ENCODE measurements at places on chromosomes 16 and 17. TPM values are rescaled to one million over a fixed set of nuclear protein-coding genes. Genes with fewer than 3 reads are reported as not detected.

GRCh38 chr16:35746281-35746962, 2287.0 kb downstream of the TP53TG3F start:
- H3K36me3 ChIP-seq: no peaks in the 10 kb centered on the region
- no peak overlapping the region for H3K4me3 ChIP-seq
- peak; percentile 70 for DNase-seq
- H3K27me3 ChIP-seq: no peaks in the 10 kb centered on the region

KRTAP4-9 gene
- not detected for total RNA-seq

PRSS27 gene
- 0.70 TPM for total RNA-seq

GRCh38 chr16:88798772-88799455, 4.7 kb upstream of the CDT1 start:
- H3K36me3 ChIP-seq: no peaks in the 10 kb centered on the region
- no peak for DNase-seq
- H3K27ac ChIP-seq: no peak overlapping the region
- no peak overlapping the region for H3K4me3 ChIP-seq
- H3K27me3 ChIP-seq: peaks cover 4% of the 10 kb centered on the region
- H3K4me1 ChIP-seq: peaks cover 42% of the 10 kb centered on the region

CDC6 gene
- 24.1 TPM for total RNA-seq

- peaks cover 93% of the 10 kb centered on the region for H3K4me1 ChIP-seq
- no peaks in the 10 kb centered on the region for H3K27me3 ChIP-seq
- H3K27ac ChIP-seq: peak overlapping the region; percentile 81
- H3K36me3 ChIP-seq: no peaks in the 10 kb centered on the region
- H3K4me3 ChIP-seq: no peak overlapping the region
Observed at GRCh38 chr17:57898487-57899311, 48.9 kb upstream of the MRPS23 start.

DNA sequence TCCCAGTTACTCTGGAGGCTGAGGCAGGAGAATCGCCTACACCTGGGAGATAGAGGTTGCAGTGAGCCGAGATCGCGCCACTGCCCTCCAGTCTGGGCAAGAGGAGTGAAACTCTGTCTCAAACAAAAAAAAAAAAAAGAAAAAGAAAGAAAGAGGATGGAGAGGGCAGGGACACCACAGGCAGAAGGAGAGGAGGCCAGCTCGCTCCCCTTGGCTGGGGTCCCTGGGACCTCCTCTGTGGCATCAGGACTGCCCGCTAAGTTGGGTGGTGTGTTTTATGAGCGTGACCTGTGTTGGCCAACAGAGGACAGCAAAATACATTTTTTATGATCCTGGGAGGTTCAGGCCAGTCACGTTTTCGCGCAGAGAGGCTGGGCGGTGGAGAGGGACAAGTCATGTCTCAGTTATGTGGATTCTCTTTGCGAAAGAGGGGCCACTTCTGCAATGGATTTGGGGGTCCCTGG, 229.6 kb downstream of the MRTFB start:
- peaks cover 57% of the 10 kb centered on the region for H3K27me3 ChIP-seq
- no peaks in the 10 kb centered on the region for H3K36me3 ChIP-seq
- DNase-seq: peak; percentile 49
- H3K27ac ChIP-seq: no peak overlapping the region
- H3K4me1 ChIP-seq: peaks cover 9% of the 10 kb centered on the region

DNA sequence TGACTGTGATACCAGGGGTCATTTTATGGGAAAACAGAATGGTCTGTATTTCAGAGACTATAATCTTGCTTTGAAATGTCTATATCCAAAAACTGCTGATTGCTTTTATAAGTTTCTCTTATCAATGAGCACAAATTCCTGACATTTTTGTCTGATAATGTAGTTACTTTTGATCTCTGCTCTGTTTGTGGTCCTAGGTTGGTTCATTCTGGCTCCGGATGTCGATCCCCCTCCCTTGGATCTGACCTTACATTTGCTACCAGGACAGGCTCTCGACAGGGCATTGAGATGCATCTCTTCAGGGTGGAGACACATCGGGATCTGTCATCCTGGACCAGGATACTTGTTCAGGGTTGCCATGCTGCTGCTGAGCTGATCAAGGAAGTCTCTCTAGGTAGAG, 27.3 kb upstream of the VPS4A start:
- H3K27me3 ChIP-seq: no peaks in the 10 kb centered on the region
- no peak overlapping the region for H3K27ac ChIP-seq
- H3K4me1 ChIP-seq: no peaks in the 10 kb centered on the region
- H3K4me3 ChIP-seq: no peak overlapping the region
- no peak for DNase-seq
- peaks cover 27% of the 10 kb centered on the region for H3K36me3 ChIP-seq

KCTD19 gene
- total RNA-seq: 0.73 TPM

HSD17B1 gene
- 1.2 TPM for total RNA-seq

GINS2 gene
- total RNA-seq: 8.5 TPM

ITGAL gene
- 60.2 TPM for total RNA-seq

- H3K27me3 ChIP-seq: no peaks in the 10 kb centered on the region
- H3K27ac ChIP-seq: no peak within 1 kb of the TSS
- no peak for DNase-seq
- H3K4me1 ChIP-seq: no peaks in the 10 kb centered on the region
- H3K4me3 ChIP-seq: no peak within 1 kb of the TSS
- H3K36me3 ChIP-seq: no peaks in the 10 kb centered on the region
Observed at GRCh38 chr17:8397636-8398035, at the start of gene RNF222. Gene RNF222 (minus strand): TSS chr17:8397827. CDS start chr17:8393461, 4,366 bp downstream.

TMC8 gene
- total RNA-seq: 14.7 TPM

SLX1A gene
- 25.5 TPM for total RNA-seq

DNA sequence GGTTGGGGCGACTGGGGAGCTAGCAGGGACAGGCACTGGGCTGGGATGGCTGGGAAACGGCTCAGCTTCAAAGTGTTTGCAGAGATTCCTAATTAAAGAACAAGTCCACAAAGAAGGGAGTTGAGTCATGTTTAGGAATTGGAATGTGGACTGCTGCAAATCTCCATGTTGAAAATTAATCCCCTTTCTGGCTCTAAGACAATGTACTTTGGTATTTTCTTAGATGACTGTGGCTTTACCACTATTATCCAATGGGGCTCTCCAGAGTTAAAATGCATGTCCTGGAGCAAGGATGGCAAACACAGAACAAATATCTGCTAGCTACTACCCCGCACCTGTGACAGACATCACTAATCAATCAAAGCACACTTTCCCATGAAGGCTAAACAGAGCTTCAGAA, 22.2 kb upstream of the WSCD1 start:
- no peaks in the 10 kb centered on the region for H3K4me1 ChIP-seq
- H3K27me3 ChIP-seq: peaks cover 6% of the 10 kb centered on the region
- H3K4me3 ChIP-seq: no peak overlapping the region
- no peak overlapping the region for H3K27ac ChIP-seq
- DNase-seq: no peak

TMC7 gene
- 9.7 TPM for total RNA-seq

GNGT2 gene
- 3.6 TPM for total RNA-seq

GRCh38 chr17:38604479-38605403, 1.0 kb downstream of the SRCIN1 start:
- peaks cover 97% of the 10 kb centered on the region for H3K27me3 ChIP-seq
- no peaks in the 10 kb centered on the region for H3K36me3 ChIP-seq
- no peak overlapping the region for H3K4me3 ChIP-seq
- no peak overlapping the region for H3K27ac ChIP-seq
- DNase-seq: no peak

DNA sequence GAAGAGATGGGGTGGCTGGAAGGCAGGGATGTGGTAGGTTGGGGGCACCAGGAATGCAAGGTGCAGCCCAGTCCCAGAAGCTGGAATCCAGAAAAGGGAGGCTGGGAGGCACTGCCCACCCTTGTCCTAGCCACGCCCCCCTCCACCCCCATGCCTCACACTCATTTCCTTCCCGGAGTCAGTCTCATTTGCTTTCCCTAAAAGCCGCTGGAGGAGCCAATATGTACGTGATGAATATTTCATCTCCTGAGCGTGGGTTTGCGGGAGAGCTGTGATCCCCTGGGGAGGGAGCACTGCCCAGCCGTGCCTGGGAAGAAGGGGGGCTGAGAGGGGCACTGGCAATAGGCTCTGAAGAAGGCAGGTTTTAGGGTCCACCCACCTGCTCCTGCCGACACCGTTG, 124.5 kb upstream of the LHX1 start:
- no peak for DNase-seq
- H3K27ac ChIP-seq: no peak overlapping the region
- H3K36me3 ChIP-seq: no peaks in the 10 kb centered on the region

KCNH6 gene
- 0.41 TPM for total RNA-seq

- no peaks in the 10 kb centered on the region for H3K27me3 ChIP-seq
- DNase-seq: no peak
- no peak overlapping the region for H3K4me3 ChIP-seq
- no peaks in the 10 kb centered on the region for H3K4me1 ChIP-seq
- no peak overlapping the region for H3K27ac ChIP-seq
Observed at GRCh38 chr16:71259086-71259485, 28.6 kb upstream of the HYDIN start.

- no peak overlapping the region for H3K4me3 ChIP-seq
- no peaks in the 10 kb centered on the region for H3K27me3 ChIP-seq
- peak; percentile 87 for DNase-seq
- H3K4me1 ChIP-seq: peaks cover 4% of the 10 kb centered on the region
- peak overlapping the region; percentile 64 for H3K27ac ChIP-seq
- H3K36me3 ChIP-seq: peaks cover 22% of the 10 kb centered on the region
Observed at GRCh38 chr17:78862073-78863023, 21.7 kb upstream of the USP36 start.

DNA sequence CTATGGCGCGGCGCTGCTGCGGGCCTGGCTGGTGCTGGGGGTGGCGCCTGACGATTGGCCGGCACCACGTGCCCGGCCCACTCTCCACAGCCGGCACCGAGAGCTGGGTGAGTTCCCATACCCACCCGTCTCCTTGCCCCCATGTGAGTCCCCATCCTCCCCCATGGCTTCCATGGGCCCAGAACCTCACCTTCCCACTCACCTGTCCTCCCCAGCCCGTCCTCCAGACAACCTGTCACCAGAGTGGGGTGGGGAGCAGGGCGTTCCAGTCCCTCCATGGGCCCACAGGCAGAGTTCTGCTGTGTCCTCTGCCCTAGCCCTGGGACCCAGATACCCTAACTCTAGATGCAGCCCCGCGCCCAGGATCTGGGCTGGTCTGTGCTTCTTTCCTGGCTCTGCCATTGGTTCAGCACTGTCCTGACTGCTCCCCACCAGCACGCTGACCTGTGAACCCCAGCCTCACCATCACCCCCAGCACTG, 5.5 kb downstream of the ARMC5 start:
- H3K27ac ChIP-seq: no peak overlapping the region
- peaks cover 23% of the 10 kb centered on the region for H3K4me1 ChIP-seq
- no peak overlapping the region for H3K4me3 ChIP-seq
- DNase-seq: no peak
- H3K27me3 ChIP-seq: no peaks in the 10 kb centered on the region

SRL gene
- total RNA-seq: 1.9 TPM

DNA sequence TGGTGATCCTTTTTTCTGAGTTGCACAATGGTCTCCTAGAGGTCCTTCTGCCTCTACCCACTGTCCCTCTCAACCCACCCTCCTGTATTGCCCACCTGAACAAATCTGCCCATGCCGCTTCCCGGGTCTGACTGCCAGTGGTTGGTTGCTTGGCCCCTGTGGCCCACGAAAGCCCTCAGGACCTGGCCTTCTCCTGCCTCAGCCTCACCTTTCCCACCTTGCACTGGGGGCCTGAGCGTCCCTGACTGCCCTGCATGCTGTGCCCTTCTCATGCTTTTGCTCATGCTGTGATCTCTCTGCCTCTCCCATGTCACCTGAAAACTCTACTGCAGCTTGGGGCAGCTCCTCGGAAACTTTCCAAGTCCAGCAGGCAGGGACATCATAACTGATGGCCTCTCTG, 13.8 kb upstream of the KDM6B start:
- H3K27me3 ChIP-seq: no peaks in the 10 kb centered on the region
- H3K4me3 ChIP-seq: no peak overlapping the region
- H3K27ac ChIP-seq: no peak overlapping the region

GRCh38 chr17:45052052-45052772, 780 bp upstream of the DCAKD start:
- H3K27ac ChIP-seq: peak overlapping the region; percentile 89
- H3K4me3 ChIP-seq: peak overlapping the region; percentile 32
- no peak for DNase-seq
- H3K27me3 ChIP-seq: no peaks in the 10 kb centered on the region
- no peaks in the 10 kb centered on the region for H3K36me3 ChIP-seq

DNA sequence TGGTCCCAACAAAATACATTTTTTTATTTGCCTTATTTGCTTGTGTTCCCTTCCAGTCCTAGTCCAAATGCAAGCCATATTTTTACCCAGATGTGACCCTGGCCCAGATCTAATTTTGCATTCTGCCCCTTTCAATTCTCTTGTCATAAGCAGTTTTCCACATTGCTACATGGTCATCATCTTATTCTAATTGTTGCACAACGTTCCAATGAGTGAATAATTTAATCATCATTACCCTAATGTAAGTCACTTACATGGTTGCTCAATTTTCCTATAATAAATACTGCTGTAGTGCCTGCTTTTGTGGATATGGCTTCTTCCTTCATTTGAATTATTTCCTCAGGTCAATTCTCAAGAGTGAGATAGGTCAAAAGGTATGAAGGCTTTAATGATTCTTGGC, 12.8 kb downstream of the RSAD1 start:
- no peak for DNase-seq
- H3K27ac ChIP-seq: no peak overlapping the region
- H3K27me3 ChIP-seq: no peaks in the 10 kb centered on the region
- H3K36me3 ChIP-seq: no peaks in the 10 kb centered on the region
- no peak overlapping the region for H3K4me3 ChIP-seq

DNA sequence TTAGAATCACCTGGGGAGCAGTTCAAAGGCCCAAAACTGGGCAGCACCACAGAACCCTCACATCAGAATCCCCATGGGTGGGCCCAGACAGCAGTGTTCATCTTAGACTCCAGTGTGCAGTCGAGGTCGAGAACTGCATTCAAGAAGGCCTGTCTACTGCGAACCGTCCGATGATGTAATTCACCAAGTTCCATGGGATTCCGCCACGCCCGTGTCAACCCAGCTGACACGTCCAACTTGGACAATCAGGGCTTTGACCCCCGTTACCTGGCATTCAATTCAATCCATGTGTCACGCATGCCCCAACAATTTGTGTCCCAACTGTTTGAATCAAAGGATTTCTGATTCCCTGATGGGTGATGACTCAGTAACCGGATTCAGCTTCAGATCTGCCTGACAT, 9.2 kb downstream of the HSBP1 start:
- peaks cover 14% of the 10 kb centered on the region for H3K36me3 ChIP-seq
- H3K4me3 ChIP-seq: no peak overlapping the region
- no peaks in the 10 kb centered on the region for H3K27me3 ChIP-seq
- no peak overlapping the region for H3K27ac ChIP-seq
- DNase-seq: no peak
- peaks cover 13% of the 10 kb centered on the region for H3K4me1 ChIP-seq

GRCh38 chr17:65041518-65041917, 15.0 kb downstream of the GNA13 start:
- peaks cover 33% of the 10 kb centered on the region for H3K36me3 ChIP-seq
- no peak for DNase-seq
- H3K4me1 ChIP-seq: peaks cover 92% of the 10 kb centered on the region
- H3K27me3 ChIP-seq: no peaks in the 10 kb centered on the region
- peak overlapping the region; percentile 28 for H3K27ac ChIP-seq

TBC1D3G gene
- total RNA-seq: not detected
